ENCODE measurements at places on chromosomes 6 and 20. TPM values are rescaled to one million over a fixed set of nuclear protein-coding genes. Genes with fewer than 3 reads are reported as not detected.

Gene KCNQ5
- total RNA-seq: not detected

Gene NUS1
- total RNA-seq: 18.3 TPM

DNA sequence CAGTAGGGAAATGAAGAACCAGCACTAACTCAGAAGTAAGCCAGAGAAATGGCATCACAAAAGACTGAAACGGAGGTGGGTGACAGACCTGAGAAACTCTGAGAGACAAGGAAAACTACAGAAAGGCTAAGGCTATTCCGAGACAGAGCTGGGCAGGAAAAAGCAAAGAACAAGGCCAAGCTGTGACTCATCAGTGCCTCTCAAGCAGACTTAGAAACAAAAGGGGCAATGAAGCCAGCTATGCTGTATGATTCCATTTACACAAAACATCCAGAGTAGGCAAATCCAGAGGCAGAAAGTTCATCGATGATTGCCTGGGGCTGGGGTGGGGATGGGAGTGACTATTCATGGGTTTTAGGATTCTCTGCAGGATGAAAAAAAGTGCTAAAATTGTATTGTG lies 50.0 kb downstream of the SLC23A2 start:
- no peak overlapping the region for H3K4me3 ChIP-seq
- no peak overlapping the region for H3K27ac ChIP-seq
- DNase-seq: no peak
- peaks cover 47% of the 10 kb centered on the region for H3K36me3 ChIP-seq
- no peaks in the 10 kb centered on the region for H3K27me3 ChIP-seq

DNA sequence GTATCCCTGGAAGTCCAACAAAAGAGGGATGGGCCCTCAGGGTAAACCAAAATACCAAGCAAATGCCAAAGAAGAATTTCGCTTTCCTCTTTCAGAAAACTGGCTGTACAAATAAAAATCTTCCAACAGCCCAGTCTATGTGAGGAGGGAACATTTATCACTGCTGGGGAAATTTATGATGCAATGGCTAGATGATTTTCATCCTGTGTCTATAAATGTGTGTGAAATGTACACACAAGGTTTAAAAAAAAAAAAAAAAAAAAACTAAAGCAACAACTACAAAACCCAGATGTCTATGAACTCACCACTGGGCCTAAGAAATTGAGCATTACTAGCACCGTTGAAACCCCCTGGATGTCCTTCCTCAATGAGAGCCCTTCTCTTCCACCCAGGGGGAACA lies 68.7 kb upstream of the SLC4A11 start:
- no peaks in the 10 kb centered on the region for H3K27me3 ChIP-seq
- H3K27ac ChIP-seq: no peak overlapping the region

DNA sequence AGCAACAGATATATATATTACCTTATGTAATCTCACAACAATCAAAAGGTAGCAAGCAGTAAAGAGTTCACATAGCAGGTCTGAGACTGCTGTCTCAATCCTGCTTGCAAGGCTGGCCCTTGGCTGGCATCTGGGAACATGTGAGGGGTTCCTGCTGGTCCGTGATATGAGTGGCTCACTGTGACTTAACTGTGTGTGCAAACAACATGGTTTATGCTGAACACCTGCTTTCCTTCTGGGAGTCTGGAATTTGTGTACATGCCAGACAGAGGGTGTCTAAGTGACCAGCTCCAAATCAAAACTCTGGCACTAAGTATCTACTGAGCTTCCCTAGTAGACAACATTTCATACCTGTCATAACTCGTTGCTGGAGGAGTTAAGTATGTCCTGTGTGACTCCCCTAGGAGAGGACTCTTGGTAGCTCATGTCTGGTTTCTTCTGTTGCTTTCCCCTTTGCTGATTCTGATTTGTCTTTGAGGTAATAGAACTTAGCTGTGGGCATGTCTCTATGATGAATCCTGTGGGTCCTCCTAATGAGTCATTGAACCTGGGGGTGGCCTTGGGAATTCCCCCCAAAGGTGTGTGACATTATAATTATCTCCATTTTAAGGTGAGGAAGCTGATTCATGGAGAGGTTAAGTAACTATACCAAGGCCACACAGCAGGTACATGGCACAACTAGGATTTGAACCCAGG lies 131.6 kb upstream of the NEDD9 start:
- H3K36me3 ChIP-seq: no peaks in the 10 kb centered on the region
- H3K27ac ChIP-seq: peak overlapping the region; percentile 94
- no peaks in the 10 kb centered on the region for H3K27me3 ChIP-seq

Gene SMPDL3A
- total RNA-seq: 6.4 TPM

Gene TOX2
- not detected for total RNA-seq

Gene HECA
- 0.15 TPM for total RNA-seq

DNA sequence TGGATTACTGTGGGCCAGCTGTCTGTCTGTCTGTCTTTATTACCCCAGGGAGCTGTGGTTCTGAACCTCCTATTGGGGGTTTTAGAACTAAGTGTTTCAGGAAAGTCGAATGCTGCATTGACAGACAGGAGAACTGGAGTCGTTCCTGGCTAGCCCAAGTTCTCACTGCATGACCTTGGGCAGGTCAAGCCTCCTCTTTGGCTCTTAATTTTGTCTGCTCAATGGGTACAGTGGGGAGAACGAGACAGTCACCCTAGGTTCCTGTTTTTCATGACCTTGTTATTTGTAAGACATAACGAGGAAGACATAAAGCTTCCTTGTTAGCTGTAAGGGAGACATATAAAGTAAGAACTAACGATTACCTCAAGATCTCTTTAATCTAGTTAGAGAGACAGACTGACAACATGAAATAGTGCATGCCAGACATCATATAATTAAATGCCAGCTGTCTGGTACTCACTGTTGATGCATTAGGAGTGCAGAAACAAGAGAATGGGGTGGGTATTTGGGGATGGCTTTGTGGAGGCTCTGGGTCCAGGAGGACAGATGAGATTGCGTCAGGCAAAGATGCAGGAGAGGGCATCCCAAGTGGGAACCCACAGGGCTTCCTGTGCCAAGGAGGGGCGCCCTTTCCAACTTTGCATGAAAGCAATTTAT lies 3.7 kb upstream of the CCDC167 start:
- H3K36me3 ChIP-seq: no peaks in the 10 kb centered on the region
- no peak overlapping the region for H3K27ac ChIP-seq
- peaks cover 35% of the 10 kb centered on the region for H3K4me1 ChIP-seq
- no peak overlapping the region for H3K4me3 ChIP-seq

DNA sequence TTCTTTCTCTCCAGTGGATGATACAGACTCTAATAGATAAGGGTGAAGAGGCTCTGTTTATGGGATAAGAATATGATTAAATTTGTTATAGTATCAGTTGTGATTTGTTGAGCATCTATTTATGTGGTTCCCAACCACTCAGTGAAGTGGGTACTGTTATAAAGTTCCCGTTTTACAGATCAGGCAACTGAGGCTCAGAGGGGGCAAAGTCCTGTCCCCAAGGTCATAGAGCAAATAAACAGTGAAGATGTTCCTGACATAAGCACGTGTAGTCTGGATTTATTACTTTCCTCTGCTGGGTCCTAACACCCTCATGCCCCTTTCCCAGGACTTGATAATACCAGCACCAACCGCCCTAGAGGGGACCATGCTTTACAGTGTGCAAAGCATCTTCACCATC lies 4.1 kb downstream of the DUSP15 start:
- H3K27ac ChIP-seq: no peak overlapping the region
- no peaks in the 10 kb centered on the region for H3K36me3 ChIP-seq
- peaks cover 26% of the 10 kb centered on the region for H3K4me1 ChIP-seq
- peaks cover 42% of the 10 kb centered on the region for H3K27me3 ChIP-seq
- no peak overlapping the region for H3K4me3 ChIP-seq

DNA sequence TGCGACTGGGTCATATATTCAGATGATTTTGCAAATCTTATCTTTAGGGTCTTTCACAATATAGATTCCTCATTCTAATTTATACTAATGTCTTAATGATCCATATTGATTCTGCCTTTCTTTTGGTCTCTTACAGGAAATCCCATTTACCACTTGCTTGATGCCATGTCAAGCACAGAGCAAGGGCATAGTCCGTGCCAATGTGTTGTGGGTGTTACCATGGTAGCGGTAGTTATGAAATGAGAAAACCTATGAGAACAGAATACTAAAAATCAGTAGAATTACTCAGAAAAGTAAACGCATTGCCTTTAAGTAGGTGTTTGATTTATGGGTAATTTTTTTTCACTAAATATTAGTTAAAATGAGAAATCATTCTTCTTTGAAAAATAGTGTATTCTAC lies 153.9 kb upstream of the RAB32 start:
- DNase-seq: no peak
- H3K27me3 ChIP-seq: no peaks in the 10 kb centered on the region
- H3K36me3 ChIP-seq: no peaks in the 10 kb centered on the region
- no peak overlapping the region for H3K4me3 ChIP-seq
- no peaks in the 10 kb centered on the region for H3K4me1 ChIP-seq

- H3K27me3 ChIP-seq: no peaks in the 10 kb centered on the region
- H3K36me3 ChIP-seq: no peaks in the 10 kb centered on the region
- no peaks in the 10 kb centered on the region for H3K4me1 ChIP-seq
- no peak for DNase-seq
Measured at GRCh38 chr20:19376451-19377229, 164.2 kb downstream of the SLC24A3 start.

DNA sequence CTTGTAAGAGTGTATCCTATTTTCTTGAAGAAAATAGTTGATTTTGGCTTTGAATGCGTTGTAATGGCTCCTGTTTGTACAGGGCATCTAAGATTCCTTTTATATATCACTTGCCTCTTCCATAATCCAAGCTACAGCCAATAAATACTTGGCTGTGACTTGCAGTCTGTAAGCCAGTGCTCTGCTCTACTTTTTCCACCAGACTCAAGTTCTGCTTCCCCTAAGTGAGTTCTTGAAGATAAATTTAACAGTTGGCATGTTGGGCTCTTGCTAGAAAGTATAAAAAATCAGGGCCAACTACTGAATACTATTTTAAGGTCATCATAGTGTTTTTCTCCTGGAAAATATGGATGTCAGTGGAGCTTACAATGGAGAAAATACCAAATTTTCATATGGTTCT lies 36.5 kb upstream of the SCGN start:
- no peak overlapping the region for H3K4me3 ChIP-seq
- no peaks in the 10 kb centered on the region for H3K36me3 ChIP-seq
- no peaks in the 10 kb centered on the region for H3K4me1 ChIP-seq
- no peak overlapping the region for H3K27ac ChIP-seq
- DNase-seq: no peak

- H3K27me3 ChIP-seq: no peaks in the 10 kb centered on the region
- no peak overlapping the region for H3K27ac ChIP-seq
- H3K36me3 ChIP-seq: no peaks in the 10 kb centered on the region
- H3K4me3 ChIP-seq: no peak overlapping the region
- no peaks in the 10 kb centered on the region for H3K4me1 ChIP-seq
- DNase-seq: no peak
Measured at GRCh38 chr6:84553527-84553926, 210.9 kb downstream of the TBX18 start.

GRCh38 chr6:36698871-36699271 lies 1.2 kb downstream of the RAB44 start:
- DNase-seq: no peak
- peaks cover 7% of the 10 kb centered on the region for H3K4me1 ChIP-seq
- no peak overlapping the region for H3K4me3 ChIP-seq
- H3K27me3 ChIP-seq: peaks cover 69% of the 10 kb centered on the region
- no peaks in the 10 kb centered on the region for H3K36me3 ChIP-seq
- H3K27ac ChIP-seq: no peak overlapping the region

DNA sequence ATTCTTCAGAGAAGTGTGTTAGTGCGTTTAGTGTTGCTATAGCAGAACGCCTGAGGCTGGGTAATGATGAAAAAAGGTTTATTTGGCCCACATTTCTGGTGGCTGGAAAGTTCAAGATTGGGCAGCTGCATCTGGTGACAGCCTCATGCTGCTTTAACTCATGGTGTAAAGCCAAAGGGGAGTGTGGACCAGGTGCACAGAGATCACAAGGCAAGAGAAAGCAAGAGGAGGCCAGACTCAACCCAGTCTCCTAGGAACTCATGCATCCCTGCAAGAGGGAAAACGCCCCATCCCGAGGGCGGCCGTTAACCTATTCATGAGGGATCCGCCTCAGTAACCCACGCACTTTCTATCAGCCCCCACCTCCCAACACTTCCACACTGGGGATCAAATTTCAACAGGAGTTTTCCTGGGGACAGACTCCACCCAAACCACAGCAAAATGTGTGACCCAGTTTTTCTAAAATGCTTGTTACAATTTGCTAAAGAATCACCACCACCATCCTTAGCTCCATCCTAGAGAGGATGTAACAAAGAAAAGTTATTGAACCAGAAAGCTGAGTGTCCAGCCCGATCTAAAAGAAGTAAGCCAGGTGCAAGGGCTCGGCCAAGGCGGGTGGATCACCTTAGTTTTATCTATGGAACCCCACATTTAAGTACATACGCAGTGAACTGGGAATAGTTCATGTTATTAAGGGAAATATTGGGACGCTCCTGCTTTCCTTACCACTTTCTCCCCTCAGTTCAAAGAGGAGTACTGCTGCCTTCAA lies 164.8 kb downstream of the QKI start:
- DNase-seq: no peak
- H3K27ac ChIP-seq: no peak overlapping the region
- H3K4me3 ChIP-seq: no peak overlapping the region
- no peaks in the 10 kb centered on the region for H3K27me3 ChIP-seq
- H3K4me1 ChIP-seq: peaks cover 6% of the 10 kb centered on the region

Gene ZNF391
- 1.7 TPM for total RNA-seq

Gene NINL
- 23.3 TPM for total RNA-seq

DNA sequence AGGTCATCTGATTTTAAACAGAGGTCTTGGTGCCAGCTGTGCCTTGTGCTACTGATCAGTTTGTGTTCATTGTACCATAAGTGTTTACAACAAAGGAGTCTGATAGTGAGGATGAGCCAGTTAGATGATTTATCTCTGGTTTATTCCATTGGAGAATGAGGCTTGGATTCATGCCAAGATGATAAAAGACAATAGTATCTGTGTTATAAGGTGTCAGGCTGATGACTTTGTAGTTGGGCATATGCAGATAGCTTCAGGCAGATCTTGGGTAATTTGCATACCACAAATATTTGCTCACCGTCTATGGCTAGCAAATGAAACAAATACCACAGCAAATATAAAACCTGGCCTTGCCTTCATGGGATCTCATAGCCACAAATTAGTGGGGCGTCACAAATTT lies 43.3 kb upstream of the PHACTR2 start:
- H3K4me1 ChIP-seq: no peaks in the 10 kb centered on the region
- H3K27ac ChIP-seq: no peak overlapping the region
- no peak for DNase-seq
- no peaks in the 10 kb centered on the region for H3K36me3 ChIP-seq
- no peak overlapping the region for H3K4me3 ChIP-seq

DNA sequence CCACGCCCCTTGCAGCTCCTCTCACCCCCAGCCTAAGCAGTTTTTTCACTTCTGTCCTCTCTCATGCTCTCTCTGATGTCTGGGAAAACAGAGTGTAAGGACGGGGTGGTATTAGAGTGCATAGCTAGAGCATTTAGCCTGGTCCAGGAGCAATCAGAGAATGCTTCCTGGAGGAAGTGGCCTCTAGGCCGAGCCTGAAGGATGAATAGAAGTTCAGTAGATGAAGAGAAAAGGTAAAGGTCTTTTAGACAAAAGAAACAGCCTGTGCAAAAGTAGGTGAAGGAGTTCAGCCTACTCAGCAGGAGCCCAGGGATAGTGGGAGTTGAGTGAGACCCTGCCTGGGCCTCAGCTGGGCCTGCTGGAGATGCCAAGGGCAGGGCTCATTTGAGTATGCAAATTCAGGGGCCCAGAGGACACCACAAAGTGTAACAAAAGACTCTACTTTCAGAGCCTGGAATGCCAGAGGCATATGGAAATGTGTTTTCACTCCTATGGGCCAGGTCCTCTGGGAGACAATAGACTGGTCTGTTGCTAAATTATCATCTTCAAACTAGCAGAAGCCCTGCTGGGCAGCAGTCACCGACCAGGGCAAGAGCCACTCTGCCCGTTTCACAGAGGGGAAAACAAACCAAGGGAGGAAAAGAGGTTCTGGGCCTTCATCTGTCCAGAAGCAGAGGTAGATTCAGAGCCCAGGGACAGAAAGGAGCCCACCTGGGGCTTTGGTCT lies 19.7 kb upstream of the TM9SF4 start:
- H3K4me1 ChIP-seq: 0 out of 2 replicates have a peak, but pooled peaks cover 4% of the 10 kb centered on the region
- H3K27me3 ChIP-seq: peaks cover 11% of the 10 kb centered on the region
- DNase-seq: no peak
- H3K4me3 ChIP-seq: no peak overlapping the region
- H3K27ac ChIP-seq: no peak overlapping the region

Measured in HepG2 (cell line).